ENCODE measurements at places on chromosomes 5 and 9.

DNA sequence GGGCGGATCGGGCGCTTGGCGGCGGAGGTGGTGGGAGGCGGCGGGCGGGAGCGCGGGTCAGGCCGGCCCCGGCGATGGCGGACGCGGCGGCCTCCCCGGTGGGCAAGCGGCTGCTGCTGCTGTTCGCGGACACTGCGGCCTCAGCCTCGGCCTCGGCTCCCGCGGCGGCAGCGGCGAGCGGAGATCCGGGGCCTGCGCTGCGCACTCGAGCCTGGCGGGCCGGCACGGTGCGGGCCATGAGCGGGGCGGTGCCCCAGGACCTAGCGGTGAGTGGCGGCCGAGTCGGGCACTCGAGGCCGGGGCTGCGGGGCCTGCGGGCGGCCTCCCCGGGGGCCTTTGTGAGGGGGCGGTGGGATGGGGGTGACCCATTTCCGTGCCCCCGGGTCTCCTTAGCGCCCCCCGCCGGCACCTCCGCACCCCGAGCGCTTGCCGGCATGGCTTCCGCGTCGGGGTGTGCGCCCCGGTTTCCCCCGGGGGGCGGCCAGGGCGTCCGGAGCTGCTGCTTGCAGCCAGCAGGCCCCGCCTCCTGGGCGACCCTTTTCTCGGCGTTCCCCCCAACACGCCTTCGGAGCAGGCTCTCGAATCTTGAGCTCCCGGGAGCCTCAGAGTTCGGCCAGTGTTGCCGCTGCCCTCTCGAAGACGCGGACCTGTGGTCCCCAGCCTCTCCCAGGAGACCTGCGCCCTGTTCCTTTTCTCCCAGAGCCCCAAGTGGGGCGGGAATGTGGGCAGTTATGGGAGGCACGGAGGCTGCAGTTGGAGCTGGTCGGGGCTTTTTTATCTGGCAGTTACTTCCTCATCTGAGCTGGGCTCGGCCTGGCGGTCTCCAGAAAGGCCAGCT, 456 bp downstream of the KDM3B start:
- DNase-seq: peak; percentile 68

- DNase-seq: no peak
These were observed 170.5 kb downstream of the NDUFS4 start for GRCh38 chr5:53730943-53731342.

- DNase-seq: no peak
These were observed 15.0 kb downstream of the TBC1D2 start for GRCh38 chr9:98240475-98240874.

- DNase-seq: no peak
These were observed 147.4 kb upstream of the IRX4 start for GRCh38 chr5:2030131-2030530.

DNA sequence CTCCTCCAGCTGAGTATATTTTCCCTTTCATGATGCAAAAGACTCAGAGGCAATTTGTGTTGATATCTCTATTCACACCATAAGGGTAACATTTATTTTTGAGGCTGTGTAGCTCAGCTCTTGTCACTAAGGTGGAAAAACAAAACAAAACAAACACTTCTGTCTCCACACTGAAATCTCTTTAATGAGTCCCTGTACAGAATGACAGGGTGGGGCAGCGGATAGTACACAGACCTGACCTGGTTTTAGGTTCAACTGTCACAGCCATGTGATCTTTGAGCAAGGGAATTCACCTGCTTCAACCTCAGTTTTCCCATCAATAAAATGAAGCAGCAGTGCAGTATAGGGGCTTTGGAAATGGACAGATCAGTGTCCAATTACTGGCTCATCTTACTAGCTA, 29.3 kb downstream of the TLR4 start:
- no peak for DNase-seq

DNA sequence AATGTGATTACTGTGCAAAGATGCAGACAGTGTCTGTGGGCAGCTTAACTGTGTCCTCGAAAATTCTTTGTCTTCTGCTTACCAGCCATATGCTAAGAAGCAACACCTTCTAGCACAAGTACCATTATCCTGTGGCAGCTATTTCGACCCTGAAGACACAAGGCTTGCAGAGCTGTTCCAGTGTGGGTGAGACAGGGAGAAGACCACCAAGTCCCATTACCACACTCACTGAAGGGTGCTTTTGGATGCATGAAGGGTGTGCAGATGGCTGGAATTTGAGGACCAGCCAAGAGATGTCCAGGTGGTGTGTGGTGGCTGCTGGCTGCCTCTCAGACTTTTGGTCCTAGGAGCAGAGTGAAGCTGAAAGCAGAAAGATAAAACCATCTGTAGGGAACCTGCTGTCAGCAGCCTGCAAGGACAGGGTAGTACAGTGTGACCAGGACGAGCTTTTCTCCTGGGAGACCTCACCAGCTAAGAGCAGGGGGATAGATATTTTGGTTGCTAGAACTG, 161.8 kb downstream of the ICE1 start:
- no peak for DNase-seq

DNA sequence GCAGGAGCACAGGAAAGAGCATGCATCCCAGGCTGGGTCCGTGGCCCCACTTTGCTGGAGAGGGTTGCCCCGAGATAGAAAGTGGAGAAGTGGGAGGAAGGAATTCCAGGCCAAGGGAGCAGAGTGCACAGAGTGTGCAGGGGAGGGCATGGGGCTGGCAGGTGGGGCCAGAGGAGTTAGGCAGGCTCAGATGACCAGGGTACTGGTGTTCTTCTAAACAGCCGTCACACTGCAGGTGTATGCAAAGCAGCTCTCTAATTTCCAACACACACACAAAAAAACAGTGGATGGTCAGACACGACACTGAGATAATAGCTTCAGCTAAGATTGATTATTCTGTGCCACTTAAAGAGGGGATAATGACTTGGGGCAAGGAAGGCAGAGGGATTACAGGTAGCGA, 212.2 kb downstream of the MTRR start:
- DNase-seq: no peak

DNA sequence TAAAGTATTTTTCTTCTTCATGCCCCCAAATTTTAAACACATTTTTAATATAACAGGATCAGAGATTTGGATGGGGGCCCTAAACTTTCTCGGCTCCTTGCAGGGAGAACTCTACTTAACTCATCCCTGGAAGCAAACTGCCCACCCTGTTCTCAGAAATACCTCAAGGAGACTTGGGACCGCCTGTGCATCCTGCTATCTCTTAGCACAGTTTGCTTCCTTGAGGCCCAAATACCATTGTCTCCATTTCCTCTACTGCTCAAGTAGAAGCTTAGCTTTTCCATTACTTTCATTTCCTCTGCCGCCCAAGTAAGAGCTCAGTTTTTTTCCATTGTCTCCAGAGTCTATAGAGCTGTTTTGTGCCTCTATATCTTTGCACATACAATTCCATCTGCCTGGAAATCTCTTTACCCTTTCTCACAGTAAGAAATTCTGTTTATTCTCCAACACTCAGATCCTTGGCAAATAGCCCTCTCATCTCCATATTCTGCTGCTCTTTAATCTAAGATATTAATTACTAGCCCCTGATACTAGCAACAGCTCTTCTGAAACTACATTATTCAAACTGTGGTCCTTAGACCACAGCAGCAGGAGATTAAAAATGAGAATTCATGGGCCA, 137.8 kb downstream of the CEMIP2 start:
- no peak for DNase-seq

DNA sequence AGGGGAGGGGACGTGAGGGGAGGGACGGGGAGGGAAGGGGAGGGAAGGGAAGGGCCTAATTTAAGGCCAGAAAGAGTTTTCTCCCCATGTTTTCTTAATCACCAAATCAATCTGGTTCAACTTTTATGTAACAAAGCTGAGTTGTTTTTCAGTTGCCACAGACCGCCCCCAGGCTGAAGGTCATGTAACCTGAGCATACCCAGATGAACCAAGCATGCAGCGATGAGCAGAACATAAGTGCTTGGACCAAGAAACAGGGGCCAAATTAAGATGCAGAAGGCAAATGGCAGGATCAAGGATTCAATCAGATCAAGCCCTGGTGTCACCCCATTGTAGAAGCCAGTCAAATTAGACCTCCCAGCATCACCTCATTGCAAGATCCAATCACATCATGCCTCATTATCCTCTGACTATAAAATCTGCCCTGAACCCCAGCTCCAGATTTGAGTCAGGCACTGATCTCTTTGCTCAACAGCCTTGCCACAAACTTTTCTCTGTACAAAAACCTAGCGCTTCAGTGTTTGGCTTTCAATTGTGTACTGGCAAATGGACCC, 113.5 kb upstream of the TNPO1 start:
- DNase-seq: no peak

DNA sequence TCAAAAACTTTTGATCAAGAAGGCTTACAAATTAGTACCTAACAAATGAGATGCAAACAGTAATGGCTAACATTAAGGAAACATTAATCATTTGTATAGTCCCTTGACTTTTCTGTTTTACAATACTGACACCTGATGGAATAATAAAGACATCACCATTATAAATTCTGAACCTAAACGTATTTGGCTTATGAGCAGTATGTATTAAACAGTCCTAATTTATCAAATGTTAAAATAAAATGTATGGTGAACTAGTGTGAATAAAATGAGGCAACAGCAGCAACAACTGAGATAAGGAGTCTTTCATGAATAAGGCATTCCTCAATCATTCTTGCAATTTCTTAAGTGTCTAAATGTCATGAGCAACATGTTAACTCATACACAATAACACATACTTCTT, 6.0 kb downstream of the PUM3 start:
- no peak for DNase-seq

DNA sequence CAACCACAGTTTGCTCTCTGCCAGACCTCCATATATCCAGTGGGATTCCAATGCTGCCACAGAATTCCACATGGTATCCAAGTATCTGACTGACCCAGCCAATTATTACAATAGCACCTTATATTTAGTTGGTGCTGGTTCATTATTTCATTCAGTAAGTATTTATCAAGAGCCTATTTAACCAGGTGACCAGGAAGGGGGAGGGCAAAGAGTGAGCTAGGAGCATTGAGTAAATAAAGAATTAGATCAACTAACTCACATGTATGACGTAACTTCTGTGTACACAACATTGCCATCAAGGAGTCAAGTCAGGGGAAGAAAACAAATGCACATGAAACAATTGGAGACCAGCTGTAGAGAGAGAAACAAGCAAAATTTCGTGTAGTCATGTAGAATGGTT, 207.1 kb upstream of the PAPPA start:
- no peak for DNase-seq

- DNase-seq: no peak
These were observed 485.7 kb upstream of the TUSC1 start for GRCh38 chr9:26163931-26164330.

DNA sequence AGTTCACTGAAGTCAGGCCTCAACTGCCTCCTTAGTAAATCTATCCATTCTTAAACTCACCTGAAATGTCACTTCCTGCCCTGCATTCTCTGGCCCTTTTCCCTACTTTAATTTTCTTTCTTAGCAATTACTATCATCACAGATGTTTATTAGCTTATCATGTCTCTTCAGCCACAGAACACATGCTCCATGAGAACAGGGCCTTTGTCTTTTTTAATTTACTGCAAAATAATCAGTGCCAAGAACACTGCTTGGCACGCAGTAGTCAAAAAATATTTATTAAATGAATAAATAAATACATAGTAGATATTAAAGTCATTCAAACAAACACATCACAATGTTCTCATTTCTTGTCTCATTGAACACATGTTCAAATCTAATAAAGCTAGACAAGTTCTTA, 46.2 kb downstream of the SKIC3 start:
- DNase-seq: no peak

DNA sequence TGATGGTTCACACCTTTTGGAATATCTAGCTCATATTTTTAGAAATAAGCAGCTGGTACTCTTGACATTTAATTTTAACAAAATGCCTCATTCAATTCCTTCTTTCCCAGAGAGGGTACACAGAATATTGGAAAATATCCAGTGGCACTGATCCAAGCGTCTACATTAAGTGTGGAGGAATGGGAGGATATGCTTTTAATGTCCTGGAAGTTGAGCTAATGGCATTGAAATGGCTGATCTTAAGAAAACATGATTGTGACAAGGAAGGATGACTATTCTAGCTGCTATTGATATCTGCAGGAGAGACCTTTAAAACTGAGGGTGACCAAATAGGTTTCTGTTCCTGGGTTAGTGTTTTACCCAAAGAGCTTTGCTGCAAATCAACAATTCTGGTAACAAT, 30.0 kb downstream of the ZNF366 start:
- DNase-seq: no peak

GRCh38 chr5:111013011-111013410, 58.5 kb upstream of the TSLP start:
- no peak for DNase-seq
